ENCODE measurements at places on chromosomes 2 and 18. TPM values are rescaled to one million over a fixed set of nuclear protein-coding genes. Genes with fewer than 3 reads are reported as not detected.
A peak's percentile ranks its signal among the peaks of the same experiment; 100 is the strongest.

DNA sequence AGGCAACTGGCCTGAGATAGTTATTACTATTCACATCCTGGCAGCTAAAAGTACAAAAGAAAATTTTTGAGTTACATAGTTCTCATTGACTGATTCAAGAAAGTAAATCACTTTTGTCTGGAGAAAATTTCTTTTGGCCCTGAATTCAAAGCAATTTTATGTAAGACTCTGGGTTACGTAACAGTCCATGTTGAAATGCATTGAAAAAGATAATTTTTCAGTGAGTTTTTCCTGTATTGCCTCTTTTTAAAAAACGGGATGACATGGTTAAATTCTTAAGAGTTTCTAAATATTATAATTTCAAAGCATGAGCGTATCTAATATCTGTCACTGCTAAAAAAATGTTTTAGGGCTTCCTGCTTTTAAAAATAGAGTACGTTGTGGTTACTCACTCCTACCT is 72.7 kb downstream of the ANKRD12 start:
- DNase-seq, result no peak

GRCh38 chr18:36387310-36387709 is 89.8 kb downstream of the FHOD3 start:
- no peak for DNase-seq

DNA sequence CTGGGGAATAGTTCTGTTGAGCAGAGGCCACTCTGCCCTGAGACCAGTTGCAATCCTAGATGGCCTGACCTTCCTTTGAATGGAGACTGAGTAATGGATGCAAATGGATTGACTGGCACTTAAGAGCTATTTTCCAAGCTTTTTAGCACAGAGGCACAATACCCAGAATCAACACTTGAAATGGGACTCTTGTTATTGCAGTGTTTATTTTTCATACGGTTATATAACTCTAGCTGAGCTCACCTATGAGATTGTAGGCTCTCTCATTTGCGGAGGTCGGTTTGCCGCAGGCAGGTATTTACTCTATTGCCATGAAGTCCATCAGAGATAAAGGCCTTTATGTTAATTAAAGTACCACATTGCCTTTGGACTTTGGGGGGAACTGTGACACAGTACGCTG is 422.3 kb upstream of the CELF4 start:
- no peak for DNase-seq

- DNase-seq, result peak; percentile 13
These were observed 69.4 kb upstream of the GPC1 start for GRCh38 chr2:240365971-240366471.

- DNase-seq, result peak; percentile 50
These were observed 221.3 kb upstream of the RAB6C start for GRCh38 chr2:129757915-129758783.

- DNase-seq, result peak; percentile 27
These were observed 37.1 kb downstream of the FAM161A start for GRCh38 chr2:61816480-61817355.

- DNase-seq, result no peak
These were observed 12.6 kb downstream of the EIF2AK3 start for GRCh38 chr2:88614497-88615157.

DNA sequence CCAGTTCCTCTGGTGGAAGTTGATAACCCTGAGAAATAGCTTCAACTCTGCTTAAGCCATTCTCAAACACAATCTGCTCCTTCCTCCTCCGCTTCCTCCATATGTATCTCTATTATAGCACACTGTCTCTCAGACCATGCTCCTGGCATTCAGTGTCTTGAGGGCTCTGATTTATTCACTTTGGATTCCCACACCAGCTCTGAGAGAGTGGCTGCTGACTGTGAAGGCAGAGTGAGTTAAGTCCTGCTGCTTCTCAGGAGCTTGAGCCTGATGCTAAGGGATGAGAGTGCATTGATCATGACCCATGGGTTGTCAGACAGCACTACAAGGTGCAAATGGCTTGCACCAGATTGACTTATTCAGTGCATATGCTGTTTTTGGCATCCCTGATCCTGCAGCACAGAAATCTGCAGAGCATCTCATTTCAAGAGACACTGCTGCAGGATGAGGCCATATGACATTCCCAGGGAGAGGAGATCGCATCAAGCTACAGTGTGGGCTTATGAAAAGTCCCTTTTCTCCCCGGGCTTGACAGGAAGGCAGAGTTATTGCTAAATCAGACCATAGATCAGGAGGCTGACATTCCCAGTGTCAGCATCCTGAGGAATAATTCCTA is 500.5 kb upstream of the RAB6C start:
- no peak for DNase-seq

GRCh38 chr2:127530245-127531140 is 4.2 kb upstream of the IWS1 start:
- no peak for DNase-seq

GRCh38 chr2:85431570-85432205 is 13.2 kb downstream of the SH2D6 start:
- DNase-seq, result no peak

DNA sequence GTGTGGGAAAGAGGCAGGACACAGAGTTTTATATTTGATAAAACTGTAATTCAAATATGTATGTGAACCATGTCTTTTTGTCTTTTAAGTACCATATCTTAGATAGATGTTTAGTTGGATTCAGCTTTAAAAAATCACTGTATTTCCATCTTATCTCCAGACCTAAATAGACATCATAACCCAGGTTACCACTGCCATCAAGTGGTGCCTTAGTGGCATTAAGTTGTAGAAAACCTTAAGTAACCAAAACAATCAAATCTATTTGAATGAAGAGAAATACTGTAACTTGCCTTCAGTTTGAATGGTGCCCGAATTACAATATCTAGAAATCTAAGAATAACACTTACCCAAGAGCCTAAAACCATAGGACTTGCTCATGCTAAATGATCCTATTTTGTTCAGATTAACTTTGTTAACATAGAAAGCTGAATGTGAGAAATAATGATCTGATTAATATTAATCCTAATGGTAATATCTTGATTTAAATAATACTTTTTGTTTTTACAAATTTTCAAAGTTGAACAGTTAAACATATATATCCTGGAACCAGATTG is 92.5 kb upstream of the MAP2 start:
- DNase-seq, result no peak

DNA sequence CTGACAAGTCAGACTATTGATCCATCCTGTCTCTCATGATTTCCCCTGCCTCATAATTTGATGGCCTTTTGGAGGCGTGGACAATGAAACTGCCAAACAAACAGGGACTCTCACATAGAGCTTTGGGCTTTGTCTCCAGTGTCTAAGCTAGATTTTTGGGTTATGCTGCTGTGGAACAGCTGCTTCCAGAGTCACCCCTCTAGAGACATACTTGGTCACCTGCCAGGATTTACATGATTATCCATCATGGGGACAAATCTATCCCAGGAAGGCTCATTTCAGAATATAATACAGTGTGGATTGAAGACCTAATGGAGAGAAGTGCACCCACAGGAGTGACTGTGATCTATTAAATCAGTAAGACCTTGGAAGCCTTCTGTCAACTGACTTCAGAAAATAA is 159.6 kb downstream of the SLC8A1 start:
- DNase-seq, result no peak

- no peak for DNase-seq
These were observed 17.1 kb upstream of the IL1R2 start for GRCh38 chr2:101974663-101975062.

DNA sequence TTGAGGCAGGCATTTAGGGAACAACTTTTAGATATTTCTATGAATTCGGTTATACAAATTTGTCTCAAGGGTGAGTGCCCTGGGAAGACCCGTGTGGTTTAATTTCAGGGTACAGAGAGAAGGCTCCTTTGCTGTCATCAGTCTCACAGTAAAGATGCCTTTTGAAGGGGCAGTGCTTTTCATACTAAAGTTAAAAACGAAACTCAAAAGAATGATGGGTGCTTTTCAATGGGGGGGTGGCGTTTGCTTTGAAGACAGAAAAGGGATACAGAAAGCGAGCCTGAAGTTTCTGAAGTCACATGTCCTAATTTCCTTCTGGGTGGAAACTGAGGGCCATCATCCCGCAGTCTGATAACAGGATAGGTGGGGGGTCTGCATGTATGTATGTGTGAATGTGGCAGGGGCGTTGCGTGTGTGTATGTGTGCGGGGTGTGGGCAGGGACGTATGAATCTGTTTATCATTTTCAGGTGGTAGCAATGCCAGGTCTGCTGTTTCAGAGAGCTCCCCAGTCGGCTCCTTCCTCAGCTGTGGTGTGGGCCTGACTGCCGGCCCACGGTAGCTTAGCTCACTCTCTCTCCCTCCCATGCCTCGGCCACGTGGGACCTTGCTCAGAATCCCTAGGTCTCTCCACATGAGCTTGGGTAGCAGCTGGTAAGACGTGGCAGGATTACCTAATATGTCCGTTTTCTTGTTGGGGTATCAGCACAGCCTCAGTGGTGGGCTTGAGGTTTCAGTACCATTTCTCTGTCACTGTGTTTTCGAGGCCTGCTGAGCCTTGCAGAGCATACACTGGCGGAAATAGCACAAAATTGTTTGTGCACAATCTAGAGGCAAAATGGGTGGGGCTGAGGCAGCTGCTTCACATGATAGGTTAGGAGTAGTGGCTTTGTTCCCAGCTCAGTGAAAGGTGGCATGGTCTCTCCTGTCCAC is 32.7 kb downstream of the ARHGAP25 start:
- no peak for DNase-seq

DNA sequence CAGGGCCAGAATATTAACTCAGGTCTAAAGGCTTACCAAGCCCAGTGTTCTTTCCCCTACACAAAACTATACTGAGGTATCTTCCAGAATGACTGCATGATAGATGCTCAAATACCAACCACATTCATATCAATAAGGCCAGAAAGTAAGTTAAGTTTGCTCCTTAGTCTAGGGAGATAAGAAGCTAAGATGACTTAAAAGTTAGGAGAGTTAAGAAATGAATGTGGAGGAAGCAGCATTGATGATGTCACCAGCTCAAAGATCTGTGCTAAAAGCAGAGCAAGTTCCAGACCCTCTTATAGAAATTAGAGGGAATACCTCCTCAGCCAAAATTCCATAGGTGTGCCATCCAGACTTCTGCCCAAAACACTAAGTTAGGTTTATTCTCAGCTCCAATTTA is 6.1 kb downstream of the PPP4R1 start:
- DNase-seq, result no peak

- peak; percentile 90 for DNase-seq
These were observed at the start of gene DNAH7 for GRCh38 chr2:196068271-196069209. Gene DNAH7 (minus strand): TSS chr2:196068837. CDS start chr2:196068711, 126 bp downstream.

DNA sequence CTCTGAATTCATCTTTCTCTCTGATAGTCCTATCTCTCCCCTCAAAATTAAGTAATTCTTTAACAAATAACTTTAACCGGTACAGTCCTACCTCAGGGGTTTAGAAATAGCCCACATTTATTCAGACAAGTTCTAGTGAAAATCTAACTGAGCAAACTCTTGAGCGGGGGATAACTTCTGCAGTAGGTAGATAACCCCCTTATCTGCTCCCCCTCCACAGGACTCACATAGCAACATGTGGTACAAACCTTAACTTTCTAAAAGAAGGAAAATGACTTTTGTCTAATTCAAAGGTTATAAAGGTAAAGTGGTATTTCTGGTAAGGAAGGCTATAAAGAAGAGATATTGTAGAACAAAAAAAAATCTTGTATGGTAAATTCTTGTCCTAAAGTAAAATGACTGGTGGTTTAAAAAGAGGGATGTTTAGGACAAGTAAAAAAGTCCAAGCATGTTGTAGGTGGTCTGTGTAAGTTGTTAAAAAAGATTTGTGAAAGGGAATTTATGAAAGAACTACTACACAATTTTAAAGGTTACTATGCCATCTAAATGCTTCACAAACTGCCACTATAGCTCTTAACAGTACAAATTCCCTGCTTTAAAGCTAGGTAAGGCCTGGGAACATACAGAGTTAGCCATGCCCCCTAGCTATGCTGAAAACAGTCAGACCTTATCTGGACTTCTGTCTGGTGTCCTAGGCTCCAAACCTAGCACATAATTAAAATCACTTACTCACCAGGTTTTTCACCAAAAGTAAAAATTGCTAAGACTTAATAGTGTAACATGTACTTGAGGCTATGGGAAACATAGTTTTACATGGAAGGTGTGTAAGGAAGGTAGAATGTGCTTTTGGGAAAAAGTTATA is 8.1 kb upstream of the RPIA start:
- no peak for DNase-seq

DNA sequence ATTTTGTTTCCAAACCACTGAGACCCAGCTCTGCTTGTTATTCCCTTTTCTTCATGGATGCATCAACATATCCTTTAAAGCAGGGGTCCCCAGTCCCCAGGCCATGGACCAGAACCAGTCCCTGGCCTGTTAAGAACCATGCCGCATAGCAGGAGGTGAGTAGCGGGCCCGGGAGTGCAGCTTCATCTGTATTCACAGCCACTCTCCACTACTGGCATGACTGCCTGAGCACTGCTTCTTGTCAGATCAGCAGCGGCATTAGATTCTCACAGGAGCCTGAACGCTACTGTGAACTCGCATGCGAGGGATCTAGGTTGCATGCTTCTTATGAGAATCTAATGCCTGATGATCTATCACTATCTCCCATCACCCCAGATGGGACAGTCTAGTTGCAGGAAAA is 1.6 kb upstream of the POLI start:
- DNase-seq, result no peak

DNA sequence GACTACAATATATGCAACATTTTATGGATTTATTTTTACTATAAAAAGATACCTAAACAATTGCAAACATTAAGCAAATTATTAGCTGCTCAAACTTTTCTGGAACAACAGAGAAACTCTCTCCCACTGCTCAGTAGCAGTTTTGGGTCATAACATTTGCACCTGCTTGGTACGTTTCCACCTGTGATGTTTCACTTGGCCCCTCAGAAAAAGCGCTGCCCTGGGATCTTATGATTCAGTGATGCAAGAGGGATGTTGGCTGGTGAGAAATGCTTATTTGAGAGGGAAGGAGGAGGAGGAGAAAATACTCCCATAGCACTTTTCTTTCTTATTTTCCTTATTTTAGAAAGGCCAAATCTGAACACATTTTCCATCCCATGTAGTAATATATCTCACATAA is 9.2 kb downstream of the IRS1 start:
- DNase-seq, result no peak

The INHA gene
- total RNA-seq, result 2.4 TPM

The TRABD2A gene
- total RNA-seq, result 0.49 TPM

The CXCR2 gene
- 0.96 TPM for total RNA-seq

The DNAJC27 gene
- total RNA-seq, result 10.1 TPM

The HMSD gene
- total RNA-seq, result not detected

The EML6 gene
- 0.77 TPM for total RNA-seq

The PDCD1 gene
- 3.3 TPM for total RNA-seq

The GAD1 gene
- total RNA-seq, result not detected

The CMPK2 gene
- 3.2 TPM for total RNA-seq

The LRP2 gene
- 0.05 TPM for total RNA-seq

The DSC2 gene
- total RNA-seq, result 24.5 TPM

The EPB41L5 gene
- 9.1 TPM for total RNA-seq
